ENCODE measurements at places on chromosomes 2 and 18.

- no peak for DNase-seq
Observed at GRCh38 chr2:168314236-168314635, 66.8 kb upstream of the STK39 start.

GRCh38 chr2:174997110-174997509 is 8.1 kb downstream of the CHN1 start:
- no peak for DNase-seq

DNA sequence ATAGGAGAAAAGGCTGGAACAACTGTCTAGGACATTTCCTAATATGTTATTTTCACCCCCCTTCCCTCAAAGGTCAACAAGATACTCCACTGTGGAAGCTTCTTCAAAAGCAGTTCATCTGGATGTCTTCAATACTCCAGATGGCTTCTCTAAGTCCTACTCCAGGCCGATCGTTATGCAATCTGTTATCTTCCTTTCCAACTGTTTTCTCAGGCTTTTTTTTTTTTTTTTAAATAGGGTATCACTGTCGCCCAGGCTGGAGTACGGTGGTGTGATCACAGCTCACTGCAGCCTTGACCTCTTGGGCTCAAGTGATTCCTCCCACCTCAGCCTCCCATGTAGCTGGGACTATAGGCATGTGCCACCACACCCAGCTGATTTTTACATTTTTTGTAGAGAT is 26.3 kb downstream of the ATP8B1 start:
- DNase-seq, result no peak

DNA sequence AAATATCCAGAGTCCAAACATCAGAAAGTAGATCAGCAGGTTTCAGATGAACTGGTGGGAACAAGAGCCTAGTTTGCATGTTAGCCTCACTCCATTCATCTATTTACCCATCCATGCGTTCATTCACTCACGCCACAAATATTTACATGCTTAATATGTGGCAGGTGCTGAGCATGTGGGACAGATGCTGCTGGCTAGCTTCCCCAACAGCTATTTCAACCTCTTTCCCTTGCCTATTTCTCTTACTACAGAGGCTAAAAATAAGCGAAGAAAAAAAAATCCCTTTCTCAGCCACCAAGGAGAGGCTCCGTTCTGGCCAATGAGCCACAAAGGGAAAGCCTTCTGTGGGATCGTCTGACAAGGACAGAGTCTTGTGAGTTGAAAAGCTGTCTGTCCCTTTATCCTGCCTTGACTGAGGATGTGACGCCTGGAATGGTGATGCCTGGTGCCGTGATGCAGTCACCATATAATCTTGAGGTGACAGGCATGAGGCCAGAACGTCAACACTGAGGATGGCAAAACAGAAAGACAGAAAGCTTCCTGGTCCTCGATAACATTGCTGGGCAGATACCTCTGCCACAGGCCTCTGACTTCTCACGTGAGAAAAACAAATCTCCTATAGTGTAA is 78.2 kb downstream of the KCTD1 start:
- peak; percentile 64 for DNase-seq

DNA sequence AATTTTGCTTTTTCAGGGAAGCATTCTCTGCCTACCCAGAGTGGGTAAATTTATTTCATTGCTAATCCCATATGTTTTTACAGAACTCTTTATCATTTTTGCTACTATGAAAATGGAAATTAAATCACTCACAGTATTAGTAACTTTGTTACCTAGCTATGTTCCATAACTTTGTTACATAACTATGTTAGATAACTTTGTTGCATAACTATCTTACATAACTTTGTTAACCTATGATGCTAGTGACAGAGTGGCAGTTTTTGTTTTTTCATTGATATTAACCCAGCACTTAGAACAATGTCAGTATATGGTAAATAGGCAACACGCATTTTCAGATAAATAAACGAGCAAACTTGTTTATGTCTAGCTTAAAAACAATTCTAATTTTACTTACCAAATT is 286.6 kb downstream of the LRP1B start:
- no peak for DNase-seq

DNA sequence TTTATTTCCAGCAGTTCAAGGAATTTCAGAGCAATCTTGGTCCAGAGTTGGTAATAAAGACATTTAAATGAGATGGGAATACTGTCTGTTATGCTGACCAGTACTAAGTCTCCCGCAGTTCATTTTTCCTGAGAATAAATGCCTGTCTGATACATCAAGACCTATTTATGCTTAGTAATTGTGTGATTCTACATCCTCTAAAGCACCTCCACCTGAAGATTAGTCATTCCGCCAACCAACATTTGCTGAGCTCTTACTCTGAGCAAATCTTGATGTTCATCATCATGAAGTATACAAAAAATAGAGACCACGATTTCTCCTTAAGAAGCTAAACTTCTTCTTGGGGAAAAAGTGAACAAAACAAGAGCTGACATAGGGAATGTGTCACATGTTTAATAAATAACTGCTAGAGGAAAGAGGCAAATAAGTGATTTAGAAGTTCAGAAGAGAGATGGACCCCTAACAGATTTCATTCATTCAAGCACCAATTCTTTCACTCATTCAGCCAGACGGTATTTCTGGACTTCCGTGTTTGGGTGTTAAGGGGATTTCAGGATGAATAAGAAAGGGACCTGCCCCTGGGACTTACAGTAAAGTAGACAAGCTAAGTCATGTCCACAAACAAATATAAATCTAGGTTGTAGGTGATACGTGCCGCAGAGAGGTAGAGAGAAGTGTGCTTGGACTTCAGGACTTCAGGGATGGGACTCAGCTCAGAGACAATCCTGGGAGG is 34.2 kb upstream of the PPP4R1 start:
- no peak for DNase-seq

DNA sequence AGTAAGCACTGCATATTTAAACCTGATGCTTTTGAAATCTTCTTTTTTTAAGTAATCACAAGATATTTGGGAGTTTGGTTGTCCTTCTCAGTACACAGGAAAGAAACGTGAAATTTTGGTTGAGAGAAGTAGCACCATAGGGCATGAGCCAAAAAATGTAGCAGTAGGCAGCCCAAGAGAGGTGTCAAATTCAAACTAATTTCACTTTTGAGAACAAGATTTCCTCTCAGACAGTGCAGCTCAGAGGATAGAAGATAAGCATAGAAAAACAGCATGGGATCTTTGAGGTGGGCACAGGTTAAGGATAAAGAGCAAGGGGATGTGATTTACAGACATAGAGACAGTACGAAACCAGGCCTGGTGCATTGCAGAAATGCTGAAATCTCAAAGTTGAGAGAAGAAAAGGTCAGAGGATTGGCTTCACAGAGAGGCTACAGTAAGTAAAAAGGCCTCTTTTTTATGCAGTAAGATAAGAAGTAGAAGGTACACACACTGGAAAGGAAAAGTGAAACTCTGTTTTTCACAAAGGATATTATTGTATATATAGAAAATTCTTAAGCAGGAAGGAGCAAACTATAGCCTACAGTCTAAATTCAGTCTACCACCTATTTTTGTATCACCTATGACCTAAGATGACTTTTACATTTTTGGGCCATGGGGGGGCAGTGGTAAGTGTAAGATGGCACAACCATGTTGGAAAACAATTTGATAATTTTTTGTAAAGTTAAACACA is 89.8 kb downstream of the PKP4 start:
- DNase-seq, result no peak

GRCh38 chr18:24220318-24220688 is 81.4 kb downstream of the CABYR start:
- no peak for DNase-seq

GRCh38 chr2:150383587-150383986 is 103.9 kb downstream of the RND3 start:
- DNase-seq, result peak; percentile 4

- peak; percentile 6 for DNase-seq
Observed at GRCh38 chr2:103959174-103960128, 894.5 kb upstream of the POU3F3 start.

DNA sequence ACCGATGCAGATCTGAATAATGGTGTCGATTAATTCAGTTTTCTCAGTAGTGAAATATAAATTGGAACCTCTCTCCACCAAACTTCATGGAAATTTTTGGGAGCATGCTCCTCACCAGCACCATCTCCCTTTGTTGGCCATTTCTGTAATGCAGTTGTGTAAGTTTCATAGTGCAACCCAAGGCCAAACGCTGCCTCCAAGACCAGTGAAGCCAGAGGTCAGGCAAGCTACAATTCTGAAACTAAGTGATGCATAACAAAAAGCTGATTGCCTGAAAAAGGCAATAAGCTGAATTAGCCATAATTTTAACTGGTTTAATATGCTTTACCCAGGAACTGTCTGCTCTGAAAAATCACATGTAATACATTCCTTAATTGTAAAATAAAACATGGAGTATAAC is 138.3 kb upstream of the TACR1 start:
- DNase-seq, result no peak

DNA sequence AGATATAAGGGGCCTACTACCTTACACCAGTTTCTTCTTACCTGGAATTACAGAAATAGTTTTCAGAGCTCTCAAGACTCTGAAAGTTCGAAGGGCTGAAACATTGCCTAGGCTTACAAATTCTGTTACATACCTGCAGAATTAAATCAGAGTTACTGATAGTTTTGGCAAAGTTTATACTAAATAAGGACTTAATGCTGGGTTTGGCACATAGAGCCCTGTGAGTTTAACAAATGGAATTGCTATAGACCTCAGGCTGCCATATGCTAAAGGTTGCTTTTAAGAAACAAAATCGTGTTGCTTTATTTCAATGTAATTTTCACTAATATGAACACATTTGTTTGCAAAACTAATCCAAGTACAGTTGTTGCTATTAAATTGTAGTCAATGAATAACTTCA is 40.1 kb downstream of the SCN3A start:
- DNase-seq, result no peak

- peak; percentile 99 for DNase-seq
Observed at GRCh38 chr2:61854564-61855317, 881 bp upstream of the FAM161A start.

GRCh38 chr2:36253086-36253485 is 102.5 kb upstream of the CRIM1 start:
- DNase-seq, result no peak

- DNase-seq, result no peak
Observed at GRCh38 chr2:70029814-70030409, 57.4 kb upstream of the PCBP1 start.

- DNase-seq, result no peak
Observed at GRCh38 chr18:77061281-77061945, 71.2 kb downstream of the MBP start.

DNA sequence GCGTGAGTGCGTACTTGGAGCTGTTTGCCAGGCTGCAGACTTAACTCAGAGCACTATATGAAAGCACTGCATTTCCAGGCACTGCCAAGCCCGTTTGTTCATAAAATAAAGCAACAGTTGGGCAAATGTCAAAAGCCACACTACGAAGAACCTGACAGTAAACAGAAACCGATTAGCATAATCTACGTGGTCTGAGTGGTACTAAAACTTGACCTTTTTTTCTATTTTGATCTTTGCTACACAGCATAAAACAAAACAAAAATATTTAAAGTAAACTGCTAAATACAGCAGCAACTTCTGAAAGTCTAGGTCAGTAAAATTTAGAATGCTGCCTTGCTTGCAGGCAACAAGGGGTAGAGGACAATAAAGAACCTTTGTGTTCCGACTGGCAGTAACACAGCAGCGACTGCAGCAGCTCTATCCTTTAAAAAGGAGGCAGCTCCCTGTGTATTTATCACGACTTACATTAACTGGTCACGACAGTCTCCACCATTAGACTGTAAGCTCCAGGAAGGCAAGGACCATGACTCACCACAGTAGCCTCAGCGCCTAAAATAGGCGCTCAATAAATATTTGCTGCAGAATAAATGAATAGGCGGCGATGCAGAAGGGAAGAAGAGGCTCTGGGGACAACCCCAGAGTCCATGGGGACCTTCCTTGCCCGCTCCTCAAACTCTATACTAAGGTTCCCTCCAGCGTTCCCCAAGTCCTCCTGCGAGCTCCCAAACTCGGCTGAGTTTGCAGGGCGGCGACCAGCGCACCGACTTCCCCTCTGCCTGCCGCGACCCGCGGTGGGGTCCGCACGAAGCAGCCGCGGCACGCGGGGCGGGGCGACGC is 902 bp downstream of the SS18 start:
- no peak for DNase-seq

GRCh38 chr2:108641756-108642155 is 77.5 kb upstream of the RANBP2 start:
- DNase-seq, result no peak

DNA sequence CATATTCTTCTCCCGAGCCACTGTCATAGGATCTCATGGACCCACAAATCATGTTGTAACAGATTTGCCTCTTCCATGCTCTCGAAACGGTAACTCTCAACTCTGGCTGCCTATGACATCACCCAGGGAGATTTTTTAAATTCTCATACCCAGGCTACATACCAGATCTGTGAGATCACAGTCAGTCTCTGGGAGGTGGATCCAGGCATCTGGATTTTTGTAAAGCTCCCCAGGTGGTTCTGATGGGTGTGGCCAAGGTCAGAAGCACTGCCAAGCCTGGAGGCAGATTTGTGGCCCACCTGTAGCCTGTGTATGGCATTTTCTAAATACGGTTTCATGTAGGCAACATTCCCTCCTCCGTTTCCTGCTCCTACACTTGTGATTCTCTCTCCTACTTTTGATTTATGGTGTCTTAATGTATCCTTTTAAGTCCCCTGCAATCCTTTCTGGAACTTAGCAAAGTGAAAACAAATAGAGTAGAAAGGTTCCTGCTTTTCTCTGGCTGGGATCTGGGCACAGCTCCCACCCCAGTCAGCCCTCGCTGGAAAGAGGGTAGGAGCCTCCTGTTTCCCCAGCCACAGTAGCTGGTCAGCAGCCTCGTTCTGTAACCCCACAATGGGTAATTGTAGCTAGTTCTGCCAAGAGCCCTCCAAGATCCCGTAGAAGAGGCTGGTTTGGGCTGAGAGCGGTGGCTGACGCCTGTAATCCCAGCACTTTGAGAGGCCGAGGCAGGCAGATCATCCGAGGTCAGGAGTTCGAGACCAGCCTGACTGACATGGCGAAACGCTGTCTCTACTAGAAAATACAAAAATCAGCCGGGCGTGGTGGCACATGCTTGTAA is 96.2 kb downstream of the KLHL29 start:
- DNase-seq, result no peak

- peak; percentile 93 for DNase-seq
Observed at GRCh38 chr2:216692636-216693413, 2.5 kb downstream of the IGFBP5 start.

DNA sequence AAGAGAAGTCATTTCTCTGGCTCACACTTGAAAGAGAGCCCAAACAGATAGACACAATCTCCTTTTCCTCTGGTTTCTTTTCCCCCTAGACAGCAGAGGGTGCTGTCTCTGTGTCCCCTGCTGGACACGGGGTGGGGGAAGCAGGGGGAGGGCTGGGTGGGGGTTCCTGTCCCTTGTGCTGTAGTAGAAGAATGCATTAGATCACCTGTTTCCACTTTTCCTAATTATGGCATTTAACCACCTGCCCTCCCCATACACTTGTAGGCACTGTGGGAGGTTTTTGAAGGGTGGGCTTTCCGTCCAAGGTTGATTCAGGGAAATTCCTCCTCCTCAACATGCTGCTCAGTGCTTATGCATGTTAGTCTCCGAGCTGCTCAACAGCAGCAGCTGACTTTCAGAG is 206.2 kb upstream of the EPAS1 start:
- DNase-seq, result no peak
